ENCODE measurements at places on chromosomes 5 and 9.

- no peak for DNase-seq
Observed at GRCh38 chr5:6493681-6494454, 45.2 kb downstream of the UBE2QL1 start.

DNA sequence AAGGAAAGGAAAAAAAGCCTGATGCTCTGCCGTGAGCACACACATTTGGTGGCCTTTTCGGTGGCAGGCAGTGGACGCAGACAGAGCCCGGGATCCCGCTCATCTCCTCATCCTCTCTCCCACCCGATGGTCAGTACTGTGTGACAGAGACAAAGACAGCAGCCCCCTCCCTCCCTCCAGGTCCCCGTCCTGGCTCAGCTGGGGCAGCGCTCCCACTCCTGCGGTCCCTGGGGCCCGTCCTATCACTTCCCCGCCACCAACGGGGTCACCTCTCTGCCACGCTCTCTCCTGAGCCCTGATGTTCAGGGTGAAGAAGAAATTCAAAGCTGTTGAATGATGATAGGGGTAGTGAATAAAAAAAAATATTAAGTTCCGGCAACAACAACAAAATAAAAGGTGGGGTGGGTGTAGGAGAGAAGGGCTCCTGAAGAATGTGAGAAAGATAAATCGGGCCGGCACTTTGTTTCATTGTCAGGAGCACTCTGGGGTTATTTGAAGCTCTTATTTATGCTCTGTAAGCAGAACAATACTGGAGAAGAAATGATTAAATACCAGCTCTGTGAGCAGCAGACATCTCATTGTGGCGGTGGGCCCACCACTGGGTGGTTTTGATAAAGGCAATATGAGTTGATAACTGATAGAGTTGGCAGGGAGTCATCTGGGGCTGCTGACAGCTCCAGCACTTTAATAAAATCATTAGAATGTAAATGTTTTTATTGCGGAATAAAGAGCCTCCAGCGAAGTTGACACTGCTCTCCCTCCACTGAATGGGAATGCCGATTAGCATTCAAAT, 417.7 kb downstream of the IRX1 start:
- no peak for DNase-seq

GRCh38 chr9:87184956-87185642, 237.8 kb upstream of the GAS1 start:
- DNase-seq, result peak; percentile 90

- DNase-seq, result peak; percentile 82
Observed at GRCh38 chr5:170597109-170597751, 93.4 kb downstream of the KCNIP1 start.

DNA sequence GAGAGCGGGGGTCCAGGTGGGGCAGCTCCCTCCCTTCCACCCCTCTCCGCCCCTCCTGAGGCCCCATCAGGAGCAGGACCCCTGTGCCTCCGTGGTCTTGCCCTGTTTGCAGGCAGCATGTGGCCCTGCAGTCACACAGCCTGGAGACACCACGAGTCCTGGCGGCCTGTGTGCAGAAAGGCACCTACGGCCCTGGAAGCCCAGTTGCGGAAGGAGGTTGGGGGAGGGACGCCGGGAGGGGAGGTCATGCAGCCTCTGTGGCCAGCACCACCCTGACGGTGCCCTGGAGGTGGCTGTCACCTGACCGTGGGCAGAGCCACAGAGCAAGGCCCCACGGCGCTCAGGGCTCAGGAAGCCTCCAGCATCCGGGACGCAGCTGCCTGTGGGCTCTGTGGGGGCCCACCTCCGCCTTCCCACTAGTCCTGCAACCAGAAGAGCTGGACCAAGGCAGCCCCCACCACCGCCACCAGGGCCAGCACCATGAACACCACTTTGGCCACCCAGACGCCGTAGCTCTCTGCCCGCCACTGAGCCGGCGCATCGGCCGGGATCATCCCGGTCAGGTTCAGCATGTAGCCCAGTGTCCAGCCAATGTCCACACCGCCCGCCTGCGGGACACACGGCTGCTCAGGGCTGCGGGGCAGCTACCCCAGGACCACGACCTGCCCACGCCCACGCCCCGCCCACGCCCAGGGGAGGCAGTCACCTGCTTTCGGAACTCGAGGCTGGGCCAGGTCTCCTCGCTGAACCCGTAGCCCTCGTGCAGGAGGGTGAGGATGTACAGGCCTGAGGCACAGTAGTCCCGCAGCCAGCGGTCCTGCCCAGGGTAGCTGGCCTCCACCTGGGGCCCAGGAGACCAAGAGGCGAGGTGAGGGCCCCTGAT, 6.4 kb downstream of the ENTPD8 start:
- DNase-seq, result no peak

- no peak for DNase-seq
Observed at GRCh38 chr5:81842795-81843398, 92.0 kb upstream of the SSBP2 start.

GRCh38 chr5:3202570-3202969, 393.1 kb upstream of the IRX1 start:
- no peak for DNase-seq

GRCh38 chr9:112665347-112665746, 52.6 kb downstream of the INIP start:
- peak; percentile 44 for DNase-seq

DNA sequence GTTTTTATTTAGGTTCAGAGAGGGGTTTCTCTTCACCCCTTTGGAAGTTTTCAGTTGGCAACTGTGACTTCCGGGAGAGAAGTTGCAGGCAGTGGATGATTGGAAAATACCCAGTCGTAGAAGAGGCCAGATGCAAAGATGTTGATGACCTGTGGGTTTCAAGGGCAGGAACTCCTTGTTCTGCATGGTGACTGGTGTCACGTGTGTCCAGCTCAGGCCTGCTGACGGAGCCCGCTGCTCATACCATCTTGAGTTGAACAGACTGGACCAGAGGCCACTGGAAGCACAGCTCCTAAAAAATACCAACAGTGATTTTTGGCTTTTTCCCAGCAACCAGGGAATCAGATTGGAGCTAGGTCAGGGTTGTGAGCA, 243.9 kb upstream of the KLF4 start:
- no peak for DNase-seq

DNA sequence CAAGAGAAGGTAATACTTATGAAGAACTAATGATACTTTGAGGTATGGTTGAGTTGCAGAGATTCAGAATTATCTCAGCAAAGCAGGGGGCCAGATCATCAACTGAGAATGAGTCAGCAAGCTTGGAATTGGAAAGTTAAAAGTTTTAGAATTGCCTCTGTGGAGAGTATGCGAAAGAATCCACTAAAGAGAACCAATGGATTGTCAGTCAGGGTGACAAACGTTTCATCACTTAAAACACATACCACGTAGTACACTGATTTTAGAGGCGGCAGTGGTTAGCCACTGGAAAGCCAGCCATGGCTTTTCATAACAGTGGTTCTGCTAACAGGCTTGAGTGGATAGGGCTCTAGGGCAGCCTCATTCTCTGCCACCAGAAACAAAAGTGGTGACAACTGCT, 30.7 kb downstream of the AOPEP start:
- DNase-seq, result peak; percentile 91

GRCh38 chr5:175517824-175518450, 39.6 kb downstream of the SFXN1 start:
- peak; percentile 21 for DNase-seq

DNA sequence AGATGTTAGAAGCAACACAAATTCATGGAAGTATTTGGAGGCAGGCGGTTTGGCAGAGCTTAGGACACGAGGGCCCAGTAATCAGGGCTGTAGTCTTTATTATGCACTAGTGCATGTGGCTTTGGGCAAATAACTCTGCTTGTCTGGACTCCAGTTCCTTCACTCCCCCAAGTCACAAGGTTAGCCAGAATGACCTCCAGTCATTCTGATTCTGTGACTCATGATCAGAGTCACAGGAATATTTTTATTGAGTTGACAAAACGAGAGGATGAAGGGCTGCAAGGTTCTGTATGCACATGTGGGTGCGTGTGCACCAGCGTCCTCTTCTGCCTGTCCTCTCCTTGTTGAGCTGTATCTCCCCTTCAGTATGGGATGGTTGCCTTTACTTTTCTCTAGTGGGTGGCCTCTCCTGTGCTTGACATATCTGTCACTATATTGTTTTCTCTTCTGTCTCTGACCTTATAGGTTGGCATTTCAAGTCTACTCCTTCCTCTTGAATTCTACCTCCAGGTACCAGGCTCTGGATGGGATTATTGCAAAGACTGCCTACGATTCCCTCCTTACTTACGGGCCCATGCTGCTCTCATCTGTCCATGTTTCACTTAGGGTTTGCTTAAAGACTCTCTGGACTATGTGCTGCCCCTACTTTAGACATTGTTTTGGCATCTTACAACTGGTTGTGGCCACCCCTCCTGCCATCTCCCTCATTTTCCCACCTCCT, 94.6 kb downstream of the KDM4C start:
- DNase-seq, result peak; percentile 28

- peak; percentile 68 for DNase-seq
Observed at GRCh38 chr5:59126708-59127573, 544.1 kb downstream of the RAB3C start.

GRCh38 chr5:179132586-179133355, 72.6 kb downstream of the ZNF354C start:
- no peak for DNase-seq

DNA sequence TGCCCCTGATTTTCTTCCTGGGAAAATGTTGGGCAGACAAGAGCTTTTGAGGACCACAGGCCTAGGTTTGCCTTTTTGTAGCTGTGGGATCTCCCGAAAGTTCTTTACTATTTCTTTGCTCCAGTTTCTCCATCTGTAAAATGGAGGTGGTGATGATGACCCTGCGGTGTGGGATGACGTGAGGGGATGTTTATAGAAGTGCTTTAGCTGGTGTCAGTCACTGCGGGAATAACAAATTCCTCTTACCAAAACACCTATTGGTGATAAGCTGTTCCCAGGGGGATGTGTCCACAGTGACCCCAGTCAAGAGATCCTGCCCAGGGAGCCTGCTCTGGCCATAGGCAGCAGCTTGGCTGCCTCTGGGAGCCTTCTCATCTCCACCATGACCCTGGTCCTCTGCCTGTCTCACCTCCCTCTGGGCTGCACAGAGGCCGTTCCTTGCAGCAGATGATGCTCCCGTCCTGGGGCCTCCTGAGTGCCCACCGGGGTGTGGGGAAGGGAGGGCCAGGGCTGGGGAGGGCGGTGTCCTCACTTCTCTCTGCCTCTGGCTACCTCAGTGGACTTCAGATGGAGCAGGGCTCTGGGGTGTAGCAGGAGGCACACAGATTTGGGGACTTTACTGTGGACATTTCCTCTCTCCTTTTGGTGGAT, 77.2 kb downstream of the COL15A1 start:
- no peak for DNase-seq

DNA sequence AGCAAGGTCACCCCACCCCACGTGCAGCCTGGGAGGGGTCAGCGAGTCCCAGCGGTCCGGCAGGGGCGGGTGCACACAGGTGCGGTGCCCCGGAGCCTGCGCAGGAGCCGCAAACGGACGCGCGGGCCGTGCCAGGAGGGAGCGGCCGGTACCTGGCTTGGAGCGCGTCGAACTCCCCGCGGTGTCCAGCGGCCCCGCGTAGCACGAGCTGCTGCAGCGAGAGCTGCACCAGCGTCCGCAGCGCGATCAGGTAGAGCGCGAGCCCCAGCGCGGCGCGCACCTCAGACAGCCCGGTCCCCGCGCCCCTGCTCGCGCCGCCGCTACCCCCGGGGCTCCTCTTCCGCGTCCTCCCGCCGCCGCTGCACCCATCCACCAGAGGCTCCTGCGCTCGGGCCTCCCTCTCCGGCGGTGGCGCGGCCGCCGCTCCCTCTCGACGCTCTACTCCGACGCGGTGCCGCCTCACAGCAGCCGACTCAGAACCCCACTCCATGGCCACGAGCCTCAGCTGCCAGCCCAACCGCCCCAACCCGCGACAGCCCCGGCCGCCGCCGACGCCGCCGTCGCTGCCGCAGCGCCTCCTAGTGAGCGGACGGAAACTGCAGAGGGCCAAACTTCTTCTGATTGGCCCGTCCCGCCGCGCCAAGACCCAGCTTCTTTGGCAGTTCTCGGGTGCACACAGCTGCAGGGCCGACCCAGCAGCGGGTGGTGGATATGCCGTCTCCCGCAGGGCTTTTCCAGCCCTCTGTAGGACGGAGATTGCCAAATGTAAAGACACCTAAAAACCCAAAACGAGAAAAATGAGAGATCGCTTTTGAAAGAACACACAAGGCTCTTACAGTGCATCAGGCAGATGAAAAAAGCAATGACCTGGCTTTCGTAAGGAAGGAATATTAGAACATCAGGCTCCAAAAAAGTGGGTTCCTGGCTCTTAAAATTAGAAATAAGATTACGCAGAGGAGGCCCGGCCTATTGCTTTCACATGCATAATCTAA, at the start of gene ERMP1:
Gene ERMP1 (minus strand): TSS at position 580 of the 992 bp plus-strand sequence. CDS start 90 bp downstream, at position 490.
- peak; percentile 82 for DNase-seq

- DNase-seq, result no peak
Observed at GRCh38 chr5:180423598-180423997, 70.5 kb upstream of the GFPT2 start.

- DNase-seq, result peak; percentile 55
Observed at GRCh38 chr5:115543365-115544042, 1.1 kb downstream of the FEM1C start.

DNA sequence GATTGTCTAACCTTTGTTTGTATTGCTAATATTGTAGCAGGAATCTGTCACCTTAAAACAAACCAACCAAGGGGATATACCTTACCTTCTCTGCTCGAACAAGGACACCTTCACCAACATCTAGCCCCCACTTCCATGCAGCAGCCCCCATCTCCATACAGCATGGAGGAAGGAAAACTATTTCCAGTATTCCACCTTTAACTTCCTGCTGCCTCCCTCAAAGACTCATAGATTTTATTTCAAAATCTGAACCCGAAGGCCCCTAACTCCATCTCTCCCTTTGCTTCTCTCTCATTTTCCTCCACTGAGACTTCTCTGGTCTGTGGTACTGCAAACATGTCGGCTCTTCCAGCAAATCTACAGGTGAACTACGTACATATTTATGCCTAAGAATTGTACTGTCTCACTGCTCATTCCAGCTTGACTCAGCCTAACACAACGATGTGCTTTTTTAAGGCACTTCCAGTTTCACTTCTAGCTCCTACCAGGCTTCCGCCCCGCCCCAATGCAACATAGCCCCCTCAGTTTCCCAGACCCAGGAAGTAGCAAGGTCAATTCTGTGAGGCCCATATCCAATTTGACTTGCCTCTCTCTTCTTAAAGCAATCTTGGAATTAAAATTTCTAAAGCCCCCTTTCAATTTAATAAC, 70.7 kb upstream of the RNF38 start:
- DNase-seq, result peak; percentile 53

DNA sequence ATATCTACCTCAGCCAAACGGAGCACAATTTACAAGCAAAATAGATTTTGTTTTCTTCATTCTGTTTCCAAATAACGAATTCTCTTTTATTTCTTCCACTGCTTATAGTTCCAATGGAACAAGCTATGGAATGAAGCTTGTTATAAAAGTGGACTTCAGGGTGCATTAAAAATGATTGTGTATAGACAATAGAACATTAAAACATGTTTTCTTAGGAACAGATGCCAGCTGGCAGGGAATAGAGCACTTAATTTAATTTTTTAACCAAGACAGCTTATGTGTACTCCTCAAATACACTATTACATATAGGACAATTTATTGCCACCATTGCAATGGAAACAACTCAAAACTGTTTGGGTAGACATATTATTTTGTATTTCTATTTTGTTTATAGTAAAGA, 860.1 kb upstream of the TYRP1 start:
- DNase-seq, result no peak

DNA sequence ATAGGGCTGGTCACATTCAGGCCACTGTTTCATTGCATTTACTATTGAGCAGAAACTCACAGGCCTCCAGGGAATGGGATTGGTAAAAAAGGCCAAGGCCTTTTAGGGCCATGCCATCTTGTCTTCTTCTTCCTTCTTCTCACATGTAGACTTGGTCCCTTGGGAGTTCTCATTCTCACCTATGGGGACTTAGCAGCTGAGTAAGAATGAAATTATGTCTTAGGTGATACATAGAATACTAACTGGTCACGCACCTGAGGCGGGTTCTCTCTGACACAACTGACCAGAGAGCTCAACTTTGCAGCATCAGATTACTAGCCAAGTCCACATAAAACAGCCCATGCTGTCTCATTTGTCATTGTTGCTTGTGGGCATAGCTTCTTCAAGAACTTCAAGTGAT, 641.8 kb downstream of the EFNA5 start:
- no peak for DNase-seq
